ENCODE measurements at places on chromosomes 13 and 19. TPM values are rescaled to one million over a fixed set of nuclear protein-coding genes. Genes with fewer than 3 reads are reported as not detected.

DNA sequence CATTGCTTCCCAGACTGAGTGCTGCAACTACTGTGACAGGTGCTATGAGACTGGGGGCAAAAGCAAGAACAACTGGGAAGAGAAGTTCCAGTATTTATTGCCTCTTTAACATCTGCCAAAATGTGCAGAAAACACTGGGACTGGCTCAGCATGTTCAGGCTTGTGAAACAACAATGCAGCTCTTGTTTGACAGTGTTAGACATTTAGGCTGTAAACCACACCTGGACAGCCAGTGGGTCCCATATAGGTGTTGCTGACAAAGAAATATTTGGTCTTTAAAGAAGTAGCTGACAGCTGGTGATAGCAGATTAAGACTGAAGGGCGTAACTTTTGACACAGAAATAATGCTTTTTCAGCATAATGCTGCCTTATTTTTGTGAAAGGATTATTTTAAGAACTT is 88.1 kb downstream of the STOML3 start:
- H3K4me3 ChIP-seq, result no peak overlapping the region
- DNase-seq, result no peak
- H3K27me3 ChIP-seq, result no peaks in the 10 kb centered on the region
- H3K36me3 ChIP-seq, result no peaks in the 10 kb centered on the region

DNA sequence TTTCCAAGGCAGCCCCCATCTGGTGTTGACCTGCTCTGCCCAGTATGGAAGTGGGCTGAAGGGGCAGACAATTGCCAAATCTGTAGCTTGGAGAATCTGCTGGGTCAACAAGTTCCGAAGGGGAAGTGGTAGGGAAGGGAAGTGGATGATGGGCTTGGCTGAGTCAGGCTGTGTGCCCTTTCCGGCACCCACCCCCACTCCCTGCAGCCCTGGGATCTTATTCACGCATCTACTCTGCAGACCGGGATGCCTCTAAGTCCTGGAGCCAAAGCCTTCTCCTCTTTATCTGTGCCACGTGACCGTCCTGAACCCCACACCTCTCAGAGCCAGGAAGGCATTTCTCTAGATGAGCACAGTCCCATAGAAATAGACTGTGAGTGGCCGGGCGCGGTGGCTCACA is 7.5 kb upstream of the C5AR2 start:
- H3K27ac ChIP-seq, result peak overlapping the region; percentile 34
- no peaks in the 10 kb centered on the region for H3K36me3 ChIP-seq
- peak; percentile 74 for DNase-seq
- H3K27me3 ChIP-seq, result peaks cover 15% of the 10 kb centered on the region
- no peak overlapping the region for H3K4me3 ChIP-seq

RNF17 gene
- not detected for polyA plus RNA-seq

DNA sequence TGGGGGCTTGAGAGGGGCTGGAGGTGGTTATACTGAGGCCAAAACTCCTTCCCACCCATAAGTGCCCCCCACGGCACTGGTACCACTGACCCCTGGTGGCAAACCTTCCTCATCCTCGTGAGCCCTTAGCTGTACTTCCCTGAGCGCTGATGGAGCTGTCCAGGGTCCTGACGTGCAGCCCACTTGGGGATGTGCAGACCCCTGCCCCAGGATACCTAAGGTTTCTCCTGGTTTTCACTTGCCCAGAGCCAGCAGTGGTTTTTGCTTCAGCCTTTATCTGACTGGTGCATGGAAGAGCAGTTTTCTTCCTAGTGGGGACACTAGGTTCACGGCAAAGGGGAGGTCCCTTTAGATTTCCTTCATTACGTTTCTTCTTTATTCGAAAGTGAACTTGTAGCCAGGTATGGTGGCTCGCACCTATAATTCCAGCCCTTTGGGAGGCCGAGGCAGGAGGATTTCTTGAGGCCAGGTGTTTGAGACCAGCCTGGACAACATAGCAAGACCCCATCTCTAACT is 28.7 kb upstream of the KCTD15 start:
- no peak overlapping the region for H3K27ac ChIP-seq
- H3K36me3 ChIP-seq, result no peaks in the 10 kb centered on the region
- no peaks in the 10 kb centered on the region for H3K4me1 ChIP-seq
- no peak overlapping the region for H3K4me3 ChIP-seq
- DNase-seq, result no peak

GPR180 gene
- polyA plus RNA-seq, result 0.69 TPM

- H3K4me1 ChIP-seq, result peaks cover 10% of the 10 kb centered on the region
- no peak for DNase-seq
- H3K4me3 ChIP-seq, result no peak overlapping the region
- no peaks in the 10 kb centered on the region for H3K36me3 ChIP-seq
- no peak overlapping the region for H3K27ac ChIP-seq
These were observed 3.9 kb downstream of the LRFN1 start for GRCh38 chr19:39316627-39317321.

DNA sequence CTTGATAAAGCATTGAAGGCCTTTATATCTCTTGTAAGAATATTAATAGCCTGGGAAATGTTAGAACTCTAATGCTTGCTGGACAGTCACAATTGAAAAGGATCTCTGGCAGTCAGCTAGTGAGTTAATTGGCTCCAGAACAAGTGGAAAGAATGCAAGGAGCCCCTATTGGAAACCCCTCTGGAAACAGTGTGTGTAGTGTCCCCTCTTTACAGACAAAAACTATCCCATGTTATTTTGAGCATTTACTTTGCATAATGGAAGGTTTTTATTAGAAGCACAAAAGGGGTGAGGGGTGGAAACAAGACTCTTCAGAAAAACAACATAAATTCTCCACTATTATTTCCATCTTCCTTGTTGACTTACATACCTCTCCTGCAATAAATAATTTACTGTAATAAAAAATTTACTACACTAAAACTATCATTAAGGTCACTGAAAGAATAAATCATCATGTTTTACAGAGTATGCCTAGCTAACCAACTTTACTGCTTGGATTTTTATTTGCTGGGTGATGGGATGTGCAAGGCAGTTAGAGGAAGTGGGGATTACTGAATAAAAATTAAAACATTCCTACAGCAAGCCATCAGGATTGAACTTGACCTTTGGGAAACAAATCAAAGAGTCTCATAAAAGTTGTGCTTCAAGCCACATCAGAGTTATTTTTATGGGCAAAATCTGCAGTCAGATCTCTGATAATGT is 610.4 kb downstream of the TBC1D4 start:
- no peak overlapping the region for H3K27ac ChIP-seq
- H3K4me3 ChIP-seq, result no peak overlapping the region
- no peaks in the 10 kb centered on the region for H3K4me1 ChIP-seq
- H3K36me3 ChIP-seq, result no peaks in the 10 kb centered on the region
- no peaks in the 10 kb centered on the region for H3K27me3 ChIP-seq

DNA sequence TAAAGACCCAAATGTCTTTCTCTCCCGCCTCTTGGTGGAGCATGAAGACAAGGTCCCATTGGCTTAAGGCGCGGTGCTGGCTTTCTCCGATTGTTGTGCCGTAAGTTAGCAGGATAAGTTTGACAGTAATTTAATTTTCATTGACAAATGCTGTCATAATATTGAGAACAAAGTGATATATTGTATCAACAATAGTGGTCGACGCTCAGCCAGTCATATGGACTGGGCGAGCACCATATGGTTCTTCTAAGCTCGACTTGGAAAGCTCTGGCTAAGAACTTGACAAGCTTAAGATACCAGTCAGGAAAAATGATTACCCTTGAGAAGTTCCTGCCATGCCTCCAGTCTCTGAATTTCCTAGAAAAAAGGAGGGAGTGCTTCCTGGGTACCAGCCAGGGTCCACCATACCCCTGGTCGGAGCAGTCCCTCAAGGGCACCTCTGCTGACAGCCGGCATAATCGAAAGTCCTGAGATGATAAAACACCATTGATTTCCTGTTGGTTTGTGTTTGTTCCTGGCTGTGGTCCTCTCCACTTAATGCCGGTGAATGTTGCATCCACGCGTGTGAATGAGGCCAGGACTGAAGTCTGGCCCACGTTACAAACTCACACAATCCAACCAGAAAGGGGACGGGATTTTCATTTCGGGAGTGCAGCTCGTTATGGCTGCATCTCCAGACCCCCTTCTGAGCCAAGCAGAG is 262.1 kb downstream of the ZNF536 start:
- no peak overlapping the region for H3K4me3 ChIP-seq
- DNase-seq, result no peak
- no peaks in the 10 kb centered on the region for H3K36me3 ChIP-seq
- H3K27ac ChIP-seq, result no peak overlapping the region

MED29 gene
- polyA plus RNA-seq, result 22.8 TPM

- peaks cover 22% of the 10 kb centered on the region for H3K4me1 ChIP-seq
- H3K36me3 ChIP-seq, result no peaks in the 10 kb centered on the region
- H3K27me3 ChIP-seq, result no peaks in the 10 kb centered on the region
- H3K27ac ChIP-seq, result peak overlapping the region; percentile 48
These were observed 34.5 kb downstream of the DNM2 start for GRCh38 chr19:10752237-10752912.

KLK14 gene
- 0.51 TPM for polyA plus RNA-seq

PRODH2 gene
- not detected for polyA plus RNA-seq

- DNase-seq, result no peak
- H3K27ac ChIP-seq, result no peak overlapping the region
- no peaks in the 10 kb centered on the region for H3K27me3 ChIP-seq
- no peaks in the 10 kb centered on the region for H3K4me1 ChIP-seq
These were observed 2.6 kb downstream of the FAM187B start for GRCh38 chr19:35225951-35226350.
